DND-41 (cell line): ENCODE measurements at places on chromosomes 2 and 18.
A peak's percentile ranks its signal among the peaks of the same experiment; 100 is the strongest.

DNA sequence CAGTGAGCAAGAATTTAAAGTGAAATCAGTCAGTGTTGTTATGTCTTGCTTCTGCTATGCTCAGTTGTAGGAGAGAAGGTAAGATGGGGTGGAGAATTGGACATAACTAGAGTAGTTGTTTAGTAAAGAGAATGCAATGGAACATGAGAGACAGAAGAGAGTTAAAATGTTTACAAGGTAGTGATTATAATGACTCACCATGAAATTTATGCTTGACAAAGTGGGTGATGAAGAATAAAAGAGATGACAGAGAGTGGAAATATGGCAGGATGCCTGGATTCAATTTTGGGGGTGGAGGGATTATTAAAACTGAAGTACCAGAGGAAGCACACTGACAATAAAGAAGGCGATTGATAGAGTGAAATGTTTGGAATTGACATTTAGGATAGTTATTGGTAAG lies 10.6 kb downstream of the SCG2 start:
- no peak for DNase-seq

DNA sequence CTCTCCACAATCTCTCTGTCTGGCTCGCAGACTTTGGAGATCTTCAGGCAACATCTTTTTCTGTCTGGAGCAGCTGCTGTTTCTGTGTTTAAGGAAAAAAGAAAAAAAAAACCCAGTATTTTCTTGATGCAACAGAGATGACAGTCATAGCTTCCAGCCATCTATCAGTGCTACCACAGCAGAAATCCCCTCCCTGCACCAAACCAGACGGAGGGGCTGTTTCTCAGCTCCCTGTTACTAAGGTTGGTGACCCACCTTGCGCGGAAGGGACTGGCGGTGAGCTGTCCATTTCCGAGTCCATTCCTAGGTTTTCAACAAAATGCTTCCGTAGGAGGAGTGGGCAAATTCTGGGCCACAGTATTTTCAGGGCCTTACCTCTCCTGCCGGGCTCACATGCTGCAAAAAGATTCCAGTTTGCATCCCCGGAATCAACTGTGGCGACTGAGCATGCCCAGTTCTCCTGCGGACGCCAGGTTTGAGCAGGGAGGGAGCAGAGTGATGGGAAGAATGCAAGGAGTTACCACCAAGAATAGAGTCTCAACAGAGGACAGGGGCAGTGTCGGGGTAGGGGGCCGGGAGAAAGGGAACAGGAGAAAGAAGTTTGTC lies 1.2 kb downstream of the SLC4A10 start:
- no peak for DNase-seq

DNA sequence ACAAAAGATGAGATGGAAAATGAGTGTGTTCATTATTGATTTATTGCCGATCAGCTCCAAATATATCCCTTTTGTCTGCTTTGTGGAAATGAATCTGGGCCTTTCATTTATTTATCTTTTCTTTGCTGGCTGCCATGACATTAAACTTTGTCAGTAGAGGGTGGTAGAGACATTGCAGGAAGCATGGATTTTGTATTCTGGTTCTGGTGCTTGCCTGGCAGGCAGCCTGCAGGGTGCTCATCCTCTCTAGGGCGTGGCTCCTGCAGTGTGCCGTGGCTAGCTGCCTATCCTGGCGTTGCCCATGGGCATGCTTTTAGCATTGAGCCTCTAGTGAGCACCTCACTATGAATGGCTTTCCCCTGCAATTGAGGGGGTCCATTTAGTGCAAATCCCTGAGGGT lies 593.1 kb downstream of the RNF144A start:
- no peak for DNase-seq

GRCh38 chr2:203871371-203871983 lies 3.9 kb downstream of the CTLA4 start:
- no peak for DNase-seq

DNA sequence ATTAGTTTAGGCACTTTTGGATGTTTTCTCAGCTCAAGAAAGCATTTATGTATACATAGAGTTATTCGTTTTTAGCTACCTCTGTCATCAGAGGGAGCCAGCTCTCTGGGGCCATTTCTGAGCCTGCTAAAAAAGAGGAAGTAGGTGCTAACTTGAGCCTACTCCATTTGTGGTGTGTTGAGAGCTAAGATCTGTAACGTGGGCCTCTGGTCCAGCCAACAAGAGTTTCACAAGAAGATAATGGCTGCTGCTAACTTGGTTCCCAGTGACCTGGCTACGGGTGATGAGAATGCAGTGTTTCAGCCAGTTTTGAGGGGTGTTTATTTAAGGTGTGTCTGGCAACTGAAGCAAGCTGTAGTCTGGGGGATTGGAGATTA lies 182.5 kb downstream of the PRKCE start:
- DNase-seq: no peak

GRCh38 chr2:142306131-142306530 lies 175.3 kb upstream of the LRP1B start:
- DNase-seq: no peak

- DNase-seq: no peak
Observed at GRCh38 chr2:30446602-30447148, 371 bp upstream of the LCLAT1 start.

DNA sequence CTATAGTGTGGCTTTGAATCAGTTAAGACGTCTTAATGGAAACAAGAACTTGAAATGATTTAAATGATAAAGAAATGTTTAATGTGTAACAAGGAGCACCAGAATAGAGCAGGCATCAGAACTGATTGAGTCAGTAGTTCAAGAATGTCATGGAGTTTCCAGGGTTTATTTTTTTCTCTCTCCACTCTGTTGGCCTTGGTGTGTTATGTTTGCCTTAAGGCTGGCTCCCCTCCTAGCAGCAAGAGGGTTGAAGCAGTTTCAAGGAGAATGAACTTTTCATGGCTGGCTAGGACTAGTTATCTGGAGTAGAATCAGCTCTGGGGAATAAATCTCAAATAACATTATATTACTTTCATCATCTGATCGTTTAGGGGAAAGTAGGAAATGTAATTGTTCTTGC lies 13.4 kb upstream of the GLS start:
- DNase-seq: no peak

DNA sequence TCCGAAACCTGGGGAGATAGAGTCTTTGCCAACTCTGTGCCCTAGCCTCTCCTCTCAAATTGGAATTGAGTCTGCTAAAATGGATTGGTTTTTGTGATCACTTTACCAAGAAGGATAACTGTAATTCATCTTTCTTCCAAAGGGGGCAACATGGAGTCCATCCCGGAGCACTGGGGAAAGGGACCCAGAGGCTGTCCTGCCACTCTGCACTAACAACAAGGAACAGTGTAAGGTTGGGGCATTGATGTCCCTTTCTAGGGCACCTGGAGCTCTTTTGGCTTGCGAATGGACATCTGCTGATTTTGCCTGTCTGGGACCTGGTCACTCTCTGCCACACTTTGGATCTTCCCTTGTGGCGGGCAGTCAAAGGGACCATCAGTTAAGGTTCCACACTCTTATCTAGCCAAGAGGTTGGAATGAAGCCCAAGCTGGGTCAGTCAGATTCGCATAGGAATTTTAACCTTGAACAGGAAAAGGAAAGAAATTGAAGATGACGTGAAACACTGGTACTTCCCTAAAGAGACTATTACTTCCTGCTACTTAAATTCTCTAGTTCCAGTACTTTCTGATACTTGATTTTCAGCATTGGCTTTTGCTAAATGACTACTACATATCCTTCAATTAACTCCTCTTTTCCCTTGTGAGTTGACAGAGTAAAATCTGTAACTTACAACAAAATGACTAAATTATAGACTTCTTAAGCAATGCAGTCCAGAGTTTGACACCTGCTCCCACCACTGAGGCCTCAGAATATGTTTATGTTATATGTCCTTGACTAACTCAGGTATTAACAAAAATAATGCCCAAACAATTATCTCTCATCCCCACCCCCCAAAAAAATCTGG lies 64.7 kb upstream of the KLF7 start:
- no peak for DNase-seq

GRCh38 chr2:205835923-205836322 lies 153.6 kb downstream of the NRP2 start:
- DNase-seq: no peak

- DNase-seq: no peak
Observed at GRCh38 chr2:122007577-122007976, 252.1 kb downstream of the TSN start.

DNA sequence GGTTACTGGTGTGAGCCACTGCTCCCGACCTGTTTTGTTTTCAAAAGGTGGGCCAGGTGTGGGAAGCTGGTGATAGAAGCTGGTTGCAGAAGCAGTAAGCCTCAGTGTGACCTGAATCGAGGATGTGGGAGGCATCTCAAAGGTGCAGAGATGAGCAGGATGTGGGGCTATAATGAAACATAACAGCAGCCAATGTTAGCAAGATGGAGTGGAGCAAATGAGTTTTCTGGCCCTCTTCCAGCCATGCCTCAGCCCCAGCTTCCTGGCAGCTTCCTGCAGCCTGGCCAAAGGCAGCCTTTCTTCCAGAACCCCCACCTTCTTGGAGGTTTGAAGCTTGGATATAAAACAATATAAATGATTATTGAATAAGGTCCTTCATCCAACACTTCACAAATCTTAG lies 184.8 kb downstream of the NCK2 start:
- peak; percentile 44 for DNase-seq

DNA sequence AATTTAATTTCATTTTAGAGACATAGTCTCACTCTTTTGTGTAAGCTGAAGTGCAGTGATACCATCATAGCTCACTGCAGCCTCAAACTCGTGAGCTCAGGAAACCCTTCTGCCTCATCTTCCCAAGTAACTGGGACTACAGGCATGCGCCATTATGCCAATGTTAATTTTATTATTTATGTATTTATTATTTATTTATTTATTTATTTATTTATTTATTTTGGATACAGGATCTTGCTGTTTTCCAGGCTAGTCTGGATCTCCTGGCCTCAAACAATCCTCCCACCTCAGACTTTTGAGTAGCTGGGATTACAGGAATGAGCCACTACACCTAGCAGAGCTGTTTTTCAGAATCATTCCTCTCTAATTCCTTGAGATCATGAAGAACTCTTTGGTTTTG lies 99.9 kb downstream of the ASXL3 start:
- DNase-seq: no peak

DNA sequence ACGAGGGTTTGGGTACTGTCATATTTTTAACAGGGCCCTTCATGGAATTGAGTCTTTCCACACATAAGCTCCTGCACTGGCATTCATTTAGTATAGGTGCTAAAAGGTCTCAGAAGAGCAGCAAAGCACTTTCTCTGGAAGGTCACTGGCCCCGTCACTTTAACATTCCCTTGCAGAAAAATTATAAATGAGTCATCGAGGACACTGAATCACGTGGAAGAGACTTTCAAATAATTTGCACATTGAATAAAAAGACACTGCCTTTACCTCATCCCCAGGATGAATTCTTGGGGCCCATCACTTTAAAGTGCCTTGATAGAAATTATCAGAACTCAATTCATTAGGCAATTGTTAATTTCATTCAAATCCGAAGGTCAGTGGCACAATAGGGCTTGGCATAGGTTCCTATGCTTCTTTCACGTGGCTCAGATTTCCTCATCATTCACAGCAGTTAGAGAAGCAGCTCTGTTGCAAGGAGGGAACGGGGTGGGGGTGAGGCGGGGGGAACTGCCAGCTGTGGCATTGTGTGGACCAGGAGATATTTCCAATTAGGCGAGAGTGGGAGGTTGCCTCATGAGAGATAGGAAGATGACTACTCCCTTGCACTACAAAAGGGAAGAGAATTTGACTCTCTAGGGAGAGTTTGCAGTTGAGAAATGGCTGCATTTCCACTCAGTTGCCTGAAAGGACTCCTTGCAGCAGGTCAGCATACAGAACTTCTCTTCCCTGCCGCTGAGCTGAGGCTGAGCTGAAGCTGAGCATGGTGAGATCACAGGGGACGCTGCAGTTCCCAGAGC lies 86.3 kb upstream of the NPAS2 start:
- no peak for DNase-seq

DNA sequence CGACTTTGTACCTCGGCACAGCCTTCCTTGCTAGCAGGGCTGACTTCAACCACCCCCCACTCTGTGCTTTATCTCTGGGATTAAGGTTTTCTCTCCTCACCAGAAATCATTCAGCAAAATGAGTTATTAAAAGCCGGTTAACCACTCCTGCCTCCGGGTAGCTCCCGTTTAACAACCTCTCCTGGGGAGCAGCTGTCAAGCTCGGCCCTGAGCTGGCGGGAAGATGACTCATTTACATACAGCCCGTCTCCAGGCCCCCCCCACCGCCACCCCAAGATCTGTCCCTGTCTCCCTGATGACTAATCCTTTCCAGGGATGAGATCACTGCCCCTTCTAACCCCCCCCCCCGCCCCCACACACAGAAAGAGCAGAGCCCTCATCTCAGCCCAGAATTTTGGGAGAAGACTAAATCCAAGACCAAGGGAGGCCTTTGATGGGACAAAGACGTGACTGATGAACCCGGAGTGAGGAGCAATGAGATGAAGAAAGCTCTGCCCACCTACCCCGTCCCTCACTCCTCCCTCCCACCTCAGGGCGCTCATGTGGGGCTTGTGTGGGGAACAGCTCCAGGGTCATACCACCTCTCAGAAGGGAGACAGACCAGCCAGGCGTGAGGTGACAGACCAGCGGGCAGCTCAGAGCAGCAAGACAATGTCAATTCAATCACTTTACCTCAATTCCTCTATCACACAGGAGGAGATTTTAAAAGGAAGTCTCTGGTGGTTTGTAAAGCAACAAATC lies 131.4 kb downstream of the MSH2 start:
- no peak for DNase-seq

DNA sequence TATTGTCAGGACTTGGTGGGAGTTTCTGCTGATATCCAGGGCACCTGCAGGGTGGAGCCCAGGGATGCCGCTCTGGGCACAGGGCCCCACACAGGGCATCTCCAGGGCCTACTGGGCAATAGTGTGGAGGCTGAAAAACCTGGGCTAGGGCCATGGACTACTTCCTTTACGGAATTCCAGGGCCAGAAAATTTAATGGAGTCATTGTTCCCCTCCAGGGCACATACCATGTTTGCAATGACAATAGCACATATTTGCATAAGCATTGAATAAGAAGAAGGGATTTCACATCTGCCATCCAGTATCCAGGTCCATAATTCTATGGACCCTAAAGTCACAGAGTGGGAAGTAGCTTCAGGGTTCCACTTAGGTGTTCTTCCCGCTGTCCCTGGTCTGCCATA lies 103.8 kb upstream of the TPO start:
- no peak for DNase-seq

GRCh38 chr2:131493199-131493968 lies 1.2 kb upstream of the MZT2A start:
- no peak for DNase-seq

- no peak for DNase-seq
Observed at GRCh38 chr2:127020536-127020935, 86.4 kb downstream of the BIN1 start.

DNA sequence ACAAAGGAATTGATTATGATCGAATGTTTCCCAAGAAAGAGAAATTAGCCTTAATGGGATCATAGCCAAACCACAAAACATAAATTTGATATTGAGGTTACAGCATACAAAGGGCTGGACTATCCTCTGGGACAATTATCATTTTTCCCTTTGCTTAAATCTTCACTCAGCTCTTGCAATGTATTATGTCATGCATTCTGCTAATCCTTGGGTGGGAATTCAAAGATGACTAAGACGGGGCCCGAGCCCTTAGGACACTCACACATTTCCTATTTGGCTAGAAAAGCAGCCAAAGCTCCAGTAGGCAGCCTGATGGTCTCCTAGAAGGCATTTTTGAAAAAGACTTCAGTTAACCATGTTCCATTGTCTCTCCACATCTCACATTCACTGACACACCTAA lies 17.2 kb upstream of the NMI start:
- DNase-seq: no peak

GRCh38 chr2:101272045-101272784 lies 19.5 kb downstream of the CNOT11 start:
- DNase-seq: no peak
